ENCODE measurements at places on chromosomes 1 and 21.

GRCh38 chr21:39637197-39637970 is 24.6 kb downstream of the B3GALT5 start:
- DNase-seq: no peak

DNA sequence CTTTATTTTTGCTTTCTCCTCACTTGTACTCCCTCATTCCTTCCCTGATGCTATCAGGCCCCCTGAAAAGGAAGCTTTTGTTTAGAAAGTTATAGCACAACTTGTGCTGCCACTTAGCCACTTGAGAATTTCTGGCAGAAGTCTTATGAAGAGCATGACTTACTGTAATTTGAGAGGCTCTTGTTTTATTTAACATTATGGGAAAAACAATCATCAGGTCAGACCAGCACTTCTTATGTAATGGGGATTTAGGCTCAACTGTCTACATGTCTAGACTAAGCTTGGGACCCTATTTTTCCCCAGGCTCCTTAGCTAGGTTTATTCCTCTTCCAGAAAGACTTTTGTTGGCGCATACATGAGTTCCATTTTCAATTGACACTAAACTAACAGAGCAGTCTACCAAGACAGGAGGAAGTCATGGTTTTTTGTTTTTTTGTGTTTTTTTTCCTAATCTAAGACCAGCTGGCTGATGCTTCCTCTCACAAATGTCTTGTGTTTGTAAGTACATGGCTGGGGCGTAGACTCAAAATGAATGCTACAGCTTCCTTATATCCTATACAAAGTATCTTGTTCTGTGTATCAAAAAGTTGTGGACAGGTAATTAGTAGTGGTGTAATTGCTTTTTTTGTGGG is 31.5 kb downstream of the TNFSF4 start:
- no peak for DNase-seq

GRCh38 chr1:178639326-178639725 is 85.7 kb upstream of the RALGPS2 start:
- DNase-seq: no peak

DNA sequence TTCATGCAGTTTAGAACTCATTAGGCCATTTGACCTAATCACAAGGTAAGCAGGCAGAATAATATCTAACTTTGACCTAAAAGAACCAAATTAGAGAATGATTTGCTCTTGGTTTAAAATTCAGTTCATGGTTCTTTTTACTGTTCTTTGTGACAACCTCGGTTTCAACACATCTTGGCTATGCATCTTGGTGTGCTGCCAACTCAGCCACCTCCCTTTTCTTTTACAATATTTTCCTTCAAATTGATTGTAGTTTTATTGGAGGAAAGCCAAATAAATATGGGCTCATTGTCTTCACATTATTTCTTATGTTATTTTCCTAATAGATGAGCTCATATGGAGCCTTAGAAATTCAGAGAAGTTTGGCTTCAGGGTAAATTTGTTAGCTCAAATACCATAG is 338.3 kb downstream of the SIPA1L2 start:
- no peak for DNase-seq

- no peak for DNase-seq
Measured at GRCh38 chr1:220748936-220749335, 814 bp downstream of the MTARC2 start.
